ENCODE measurements at places on chromosomes 2 and 18.

- DNase-seq, result no peak
Observed at GRCh38 chr2:236745420-236746210, 176.0 kb downstream of the ACKR3 start.

GRCh38 chr2:236286873-236287545, 22.8 kb upstream of the ASB18 start:
- DNase-seq, result no peak

DNA sequence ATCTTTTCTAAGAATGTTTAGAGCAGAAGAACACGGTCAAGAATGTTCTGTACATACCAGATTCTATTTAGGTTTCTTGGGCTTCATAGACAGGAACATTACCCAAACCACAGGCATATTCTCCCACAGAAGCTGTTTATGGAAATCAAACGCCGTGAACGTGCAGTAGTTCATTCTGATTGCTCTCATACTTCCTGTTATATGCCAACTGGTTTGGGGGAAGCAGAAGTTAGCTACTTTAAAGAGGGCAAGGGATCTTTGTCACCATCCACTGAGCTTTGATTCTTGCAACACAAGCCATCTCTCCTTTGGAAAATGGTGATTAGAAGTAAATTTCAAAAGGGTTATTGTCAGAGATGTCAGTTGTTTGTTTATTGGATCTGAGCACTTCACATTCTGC, 182.2 kb upstream of the NRP2 start:
- DNase-seq, result no peak

DNA sequence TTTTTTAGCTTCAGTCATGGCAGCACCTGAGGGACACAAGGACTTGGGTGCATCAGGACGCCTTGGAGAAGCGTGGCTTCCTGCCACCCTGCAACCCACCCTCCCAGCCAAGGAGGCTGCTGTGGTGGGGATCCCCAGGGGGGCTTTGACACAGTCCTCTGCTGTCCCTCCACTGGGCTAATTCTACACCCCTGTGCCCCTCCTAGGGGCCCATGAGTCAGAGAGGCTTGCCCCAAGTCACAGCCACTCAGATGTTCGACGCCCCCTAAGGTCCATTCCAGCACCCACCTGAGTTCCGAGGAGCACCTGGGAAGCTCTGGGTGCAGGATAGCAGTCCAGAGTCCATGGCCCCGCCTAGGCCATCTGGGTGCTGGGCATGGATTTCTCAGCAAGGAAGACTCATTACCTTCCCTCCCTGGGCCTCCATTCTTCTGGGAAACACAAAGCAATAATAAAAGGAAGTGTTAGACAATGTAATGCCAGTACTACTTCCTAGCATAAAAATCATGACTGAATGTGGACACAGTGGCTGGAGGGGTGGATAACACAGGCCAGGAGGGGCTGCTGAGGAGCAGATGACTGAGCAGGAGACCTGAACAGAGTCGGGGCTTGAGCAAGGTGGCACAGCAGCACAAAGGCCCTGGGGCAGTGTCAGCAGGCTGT, 3.7 kb downstream of the ALPG start:
- no peak for DNase-seq

DNA sequence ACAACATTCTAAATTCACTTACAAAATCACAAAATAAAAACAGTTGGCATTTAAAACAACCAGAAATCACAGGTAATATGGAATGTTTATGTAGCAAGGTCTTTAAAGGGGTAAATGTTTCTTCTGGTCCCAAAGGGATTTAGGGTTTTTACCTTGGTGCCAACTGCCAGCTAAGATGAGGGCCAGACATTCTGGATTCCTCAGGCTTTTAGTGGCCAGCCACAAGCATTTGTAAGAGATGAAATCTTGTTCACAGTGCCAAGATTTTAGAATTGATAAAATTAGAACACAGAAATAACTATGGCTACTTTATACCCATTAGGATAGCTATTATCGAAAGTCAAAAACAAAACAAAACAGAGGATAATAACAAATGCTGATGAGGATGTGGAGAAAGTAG, 60.4 kb upstream of the CDKL4 start:
- DNase-seq, result no peak

GRCh38 chr2:57180042-57180567, 866.5 kb upstream of the VRK2 start:
- no peak for DNase-seq

- no peak for DNase-seq
Observed at GRCh38 chr2:80363791-80364349, 59.3 kb upstream of the LRRTM1 start.

DNA sequence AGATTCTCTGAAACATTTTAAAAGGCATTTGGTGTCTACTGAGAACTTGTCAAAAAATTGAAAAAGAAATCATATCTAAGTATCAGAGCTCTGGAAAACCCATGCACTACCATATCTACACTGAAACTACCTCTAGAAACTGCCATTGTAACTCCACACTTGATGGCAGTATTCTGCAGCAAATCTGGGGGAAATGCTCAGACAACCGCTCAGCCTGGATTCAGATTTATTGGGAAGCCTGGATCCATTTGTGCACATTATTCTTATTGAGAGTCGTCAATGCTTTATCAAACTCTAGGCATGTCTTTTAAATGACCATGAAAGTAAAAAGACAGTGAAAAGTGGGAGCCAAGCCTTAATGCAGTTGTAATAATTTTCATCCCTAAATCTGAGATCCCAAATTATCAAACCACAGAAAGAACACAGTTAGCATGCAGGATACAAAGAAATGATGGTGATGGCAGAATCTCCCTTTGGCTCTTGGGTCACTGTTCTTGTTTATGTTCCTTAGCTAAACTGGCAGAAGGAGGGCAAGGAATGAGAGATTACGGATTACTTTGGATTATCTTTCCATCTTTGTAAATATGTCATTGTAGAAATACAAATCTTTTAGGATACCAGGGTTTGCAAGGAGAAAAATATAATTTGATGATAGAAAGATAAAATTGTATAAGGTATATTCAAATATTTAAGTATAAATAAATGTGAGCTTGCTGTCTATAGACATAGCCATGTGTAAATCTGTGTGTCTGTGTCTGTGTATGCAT, 512.1 kb upstream of the SYT4 start:
- no peak for DNase-seq

DNA sequence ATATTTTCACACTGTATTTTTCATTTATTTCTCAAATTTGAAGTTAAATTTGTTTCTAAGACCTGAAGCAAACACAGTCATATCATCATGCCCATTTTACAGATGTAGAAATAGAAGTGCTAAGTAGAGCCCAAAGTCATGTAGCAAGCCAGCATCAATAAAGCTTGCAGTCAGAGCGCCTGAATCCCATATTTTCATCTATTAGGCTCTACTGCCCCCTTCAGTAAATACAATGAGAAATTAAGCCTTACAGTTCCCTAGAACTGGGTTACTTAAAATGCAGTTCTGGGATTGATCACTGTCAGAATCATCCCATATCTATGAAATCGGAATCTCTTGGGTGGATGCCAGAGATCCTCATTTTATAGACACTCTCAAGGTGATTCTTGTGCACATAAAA, 419.9 kb downstream of the TGIF1 start:
- DNase-seq, result no peak

DNA sequence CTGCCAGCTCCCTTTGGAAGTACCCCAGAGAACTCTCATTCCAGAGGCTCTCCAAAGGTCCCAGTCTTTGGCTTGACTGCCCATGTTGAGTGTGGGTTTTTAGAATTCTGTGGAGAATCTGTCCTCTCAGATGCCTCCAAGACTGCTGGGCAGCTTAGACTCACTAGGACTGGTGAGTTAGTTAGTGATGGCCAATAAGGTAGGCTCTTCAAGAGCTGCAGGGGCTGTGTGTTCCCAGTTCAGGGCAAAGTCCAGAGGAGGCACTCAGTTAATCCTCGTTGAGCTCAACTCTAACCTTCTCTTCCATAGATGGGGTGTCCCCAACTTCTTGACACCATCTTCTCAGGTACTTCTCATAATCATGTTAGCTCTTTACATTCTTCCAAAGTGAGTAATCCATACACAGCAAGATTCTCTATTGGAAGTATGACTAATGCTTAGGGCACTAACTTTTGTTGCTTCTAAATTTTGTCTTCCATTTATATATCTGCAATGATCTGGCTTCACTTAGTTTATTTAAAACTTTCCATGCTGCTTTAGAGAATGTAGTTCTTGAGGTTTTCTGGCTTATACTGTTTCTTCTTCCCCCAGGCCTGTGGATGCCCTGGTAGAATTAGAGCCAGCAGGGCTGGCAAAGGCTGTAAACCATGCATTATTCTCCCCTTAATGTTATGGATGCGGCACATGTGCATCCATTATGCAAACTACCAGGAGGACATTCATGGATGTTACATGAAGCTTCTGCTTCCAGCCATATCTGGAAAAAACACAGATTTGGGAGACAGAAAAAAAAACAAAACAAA, 88.9 kb downstream of the POLE4 start:
- no peak for DNase-seq

DNA sequence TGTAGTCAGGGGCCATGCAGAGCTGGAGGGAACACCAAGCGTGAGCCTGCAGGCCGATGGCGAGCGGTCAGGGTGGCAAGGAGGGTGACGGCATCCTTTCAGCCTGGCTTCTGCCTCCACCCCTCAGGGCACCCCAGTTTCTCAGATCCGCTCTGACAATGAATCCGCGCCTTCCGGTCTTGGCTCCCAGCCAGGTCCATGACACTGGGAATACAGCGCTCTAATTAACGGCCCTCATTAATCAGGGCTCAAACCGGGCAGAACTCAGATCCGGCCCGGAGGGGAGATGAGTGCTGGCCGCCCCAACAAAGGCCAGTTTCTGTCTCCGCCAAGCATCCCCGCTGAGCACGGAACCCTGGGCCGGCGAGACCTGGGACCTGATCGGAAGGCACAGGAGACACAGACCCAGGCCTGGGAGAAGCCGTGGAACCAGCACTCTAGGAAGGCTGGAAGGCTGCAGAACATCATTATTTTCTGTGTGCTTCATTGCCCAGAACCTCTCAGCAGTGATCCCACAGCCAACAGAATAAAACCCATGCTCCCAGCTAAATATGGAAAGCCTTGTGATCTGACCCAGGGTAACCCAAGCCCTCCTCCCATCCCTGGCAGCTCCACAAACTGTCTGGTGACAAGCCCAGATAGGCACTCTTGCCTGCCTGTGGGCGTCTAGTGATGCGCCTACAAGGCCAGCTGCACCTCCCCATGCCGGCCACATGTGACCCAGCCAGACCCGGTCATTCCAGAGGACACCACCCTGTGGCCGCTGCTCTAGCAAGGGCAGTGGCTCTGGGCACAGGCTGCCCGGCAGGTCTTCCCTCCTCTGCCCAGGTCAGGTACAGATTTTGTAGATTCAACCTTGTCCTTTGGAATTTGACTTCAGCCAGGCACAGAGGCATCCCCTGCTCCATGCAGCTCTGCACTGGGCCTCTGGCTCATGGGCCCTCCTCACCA, 438.7 kb upstream of the MYT1L start:
- DNase-seq, result no peak

DNA sequence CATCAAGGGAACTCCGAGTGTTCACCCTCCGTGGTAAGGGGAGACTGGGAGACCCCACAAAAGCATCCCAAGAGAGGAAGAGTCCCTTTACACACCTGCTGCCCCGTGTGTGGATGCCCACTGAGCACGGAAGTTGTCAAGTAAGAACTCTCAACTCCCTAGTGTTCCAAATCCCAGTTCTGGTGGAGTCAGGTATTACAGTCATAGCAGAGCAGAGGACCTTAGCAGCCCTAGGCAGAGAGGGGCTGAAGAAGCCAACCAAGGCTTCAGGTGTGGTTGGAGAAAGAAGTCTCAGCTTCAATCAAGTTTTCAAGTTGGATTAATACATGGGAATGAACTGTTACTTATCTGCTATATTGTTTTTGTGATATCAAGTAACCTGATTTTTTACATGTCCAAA, 512.5 kb downstream of the RNF144A start:
- no peak for DNase-seq

- DNase-seq, result no peak
Observed at GRCh38 chr2:203619267-203619878, 84.3 kb upstream of the RAPH1 start.

- no peak for DNase-seq
Observed at GRCh38 chr2:14047491-14047890, 585.0 kb upstream of the LRATD1 start.

GRCh38 chr2:186693446-186693832, 421 bp upstream of the FAM171B start:
- DNase-seq, result no peak

- no peak for DNase-seq
Observed at GRCh38 chr2:12769492-12770105, 52.9 kb downstream of the TRIB2 start.
